ENCODE measurements at places on chromosomes 7 and 10. TPM values are rescaled to one million over a fixed set of nuclear protein-coding genes. Genes with fewer than 3 reads are reported as not detected.

TRIM73 gene
- 5.1 TPM for polyA plus RNA-seq

MALRD1 gene
- polyA plus RNA-seq = 1.4 TPM

TSPAN12 gene
- polyA plus RNA-seq = 25.5 TPM

AGR3 gene
- polyA plus RNA-seq = 1.6 TPM

ACSL5 gene
- polyA plus RNA-seq = 3.7 TPM

GSDME gene
- 45.5 TPM for polyA plus RNA-seq

AKR1B15 gene
- polyA plus RNA-seq = 0.25 TPM

NRG3 gene
- 42.7 TPM for polyA plus RNA-seq

ATOH7 gene
- 0.92 TPM for polyA plus RNA-seq

TAS2R3 gene
- 0.40 TPM for polyA plus RNA-seq

PLXNA4 gene
- 25.1 TPM for polyA plus RNA-seq

OR2A7 gene
- polyA plus RNA-seq = 0.25 TPM

Measured in spinal cord (tissue), 10 donors.